ENCODE measurements at places on chromosomes 12 and 14.
A peak's percentile ranks its signal among the peaks of the same experiment; 100 is the strongest.

DNA sequence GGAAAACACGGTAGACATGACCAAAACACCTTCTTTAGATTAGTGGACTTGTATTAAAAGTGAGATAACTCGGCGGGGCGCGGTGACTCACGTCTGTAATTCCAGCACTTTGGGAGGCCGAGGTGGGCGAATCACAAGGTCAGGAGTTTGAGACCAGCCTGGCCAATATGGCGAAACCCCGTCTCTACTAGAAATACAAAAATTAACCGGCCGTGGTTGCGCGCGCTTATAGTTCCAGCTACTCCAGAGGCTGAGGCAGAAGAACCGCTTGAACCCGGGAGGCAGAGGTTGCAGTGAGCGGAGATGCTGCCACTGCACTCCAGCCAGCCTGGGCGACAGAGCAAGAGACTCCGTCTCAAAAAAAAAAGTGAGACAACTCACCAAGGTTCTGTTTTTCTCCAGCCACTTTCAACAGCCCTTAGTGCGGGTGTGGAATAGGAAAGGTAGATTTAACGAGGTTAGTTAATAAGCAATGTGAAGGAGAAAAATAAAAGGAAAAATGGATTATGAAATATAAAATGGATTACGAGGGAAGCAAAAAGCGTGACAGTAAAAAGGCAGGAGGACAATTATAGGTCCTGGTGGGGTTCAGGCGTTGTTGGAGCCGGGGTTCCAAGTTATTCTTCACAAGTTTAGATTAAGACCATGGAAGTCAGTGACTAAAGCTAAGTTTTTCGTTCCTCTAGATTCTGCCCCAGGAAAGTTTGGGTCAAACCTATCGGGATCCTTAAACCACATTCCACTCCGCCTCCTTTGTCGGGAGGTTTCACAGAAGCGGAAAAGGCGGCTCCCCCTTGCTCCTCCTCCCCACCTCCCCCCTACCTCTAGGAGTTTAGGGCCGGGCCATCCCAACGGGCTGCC, 534 bp downstream of the PPP2R3C start:
- DNase-seq: peak; percentile 6

DNA sequence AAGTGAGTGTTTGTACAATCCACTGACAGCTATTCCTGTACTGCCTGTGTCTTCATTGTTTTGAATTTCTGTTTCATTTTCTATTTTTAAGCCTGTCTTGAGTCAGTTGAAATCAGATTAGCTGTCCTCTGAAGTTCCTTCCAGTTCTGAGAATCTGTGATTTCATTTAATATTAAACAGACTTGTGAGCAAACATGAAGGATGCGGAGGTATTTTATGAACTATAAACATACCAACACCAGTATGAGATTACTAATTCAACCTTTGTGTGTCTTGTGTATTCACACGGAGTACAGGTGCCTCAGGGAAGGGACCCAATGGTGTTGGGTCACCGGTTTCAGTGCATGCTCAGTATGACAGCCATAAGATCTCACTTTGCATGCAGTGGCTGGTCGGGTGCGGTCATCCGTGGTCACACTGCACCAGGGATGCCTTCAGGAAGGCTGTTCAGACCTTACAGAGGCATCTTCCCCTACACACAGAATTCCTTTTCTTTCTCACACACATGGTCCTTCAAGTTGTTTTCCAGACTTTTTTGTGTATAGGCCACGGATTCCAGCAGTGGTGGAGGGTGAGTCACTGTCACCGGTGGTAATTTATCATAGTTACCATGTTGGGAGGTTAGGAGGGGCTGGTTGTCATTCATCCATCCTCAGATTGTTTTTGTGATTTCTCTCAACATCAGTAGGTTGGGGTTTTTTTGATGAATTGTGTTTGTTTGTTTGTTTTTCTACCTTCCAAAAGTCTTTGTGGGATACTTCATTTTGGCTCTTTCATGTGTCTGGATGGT, 103.0 kb upstream of the SFSWAP start:
- no peak for DNase-seq

DNA sequence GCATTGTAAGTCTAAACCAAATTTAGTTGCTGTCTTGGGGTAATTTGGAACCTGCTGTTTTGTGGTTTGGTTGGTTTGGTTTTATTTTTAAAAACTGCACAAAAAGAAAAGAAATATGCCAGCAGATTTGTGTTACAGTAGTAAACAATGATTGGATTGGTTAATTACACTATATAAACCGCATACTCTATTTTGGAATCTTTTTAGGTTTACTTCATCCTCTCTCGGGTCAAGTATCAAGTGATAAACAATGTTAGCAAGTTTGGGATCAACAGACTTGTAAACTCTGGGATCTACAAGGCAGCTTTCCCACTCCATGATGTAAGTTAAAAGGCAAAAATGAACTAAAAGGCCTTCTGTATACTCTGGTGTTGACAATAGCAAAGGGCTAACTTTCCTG, 132.4 kb downstream of the ANO6 start:
- no peak for DNase-seq

- no peak for DNase-seq
These were observed 18.5 kb upstream of the BHLHE41 start for GRCh38 chr12:26143291-26143690.

GRCh38 chr12:115953450-115953849, 324.0 kb downstream of the MED13L start:
- peak; percentile 17 for DNase-seq

GRCh38 chr12:4277857-4278256, 4.3 kb downstream of the CCND2 start:
- no peak for DNase-seq

- DNase-seq: peak; percentile 17
These were observed 874.9 kb downstream of the NRXN3 start for GRCh38 chr14:79044894-79045624.

GRCh38 chr12:48816143-48816854, 2.0 kb upstream of the CACNB3 start:
- no peak for DNase-seq

GRCh38 chr14:44699391-44699790, 192.3 kb upstream of the FSCB start:
- no peak for DNase-seq

- no peak for DNase-seq
These were observed 1.1 kb upstream of the ART4 start for GRCh38 chr12:14844401-14844800.

GRCh38 chr12:52320784-52321400, at the start of gene KRT83:
Gene KRT83 (minus strand): TSS chr12:52321398. CDS start chr12:52321335, 63 bp downstream.
- DNase-seq: no peak

GRCh38 chr12:131873293-131873692, 21.1 kb upstream of the ULK1 start:
- DNase-seq: no peak

- DNase-seq: peak; percentile 62
These were observed 16.8 kb upstream of the LEMD3 start for GRCh38 chr12:65152596-65152995.

- no peak for DNase-seq
These were observed 1.7 kb upstream of the SPATS2 start for GRCh38 chr12:49365542-49365941.

Data from AG10803 (cell line).